Bone marrow (tissue), 2 donors: ENCODE measurements at places on chromosomes 16 and 17.

- DNase-seq = no peak
Measured at GRCh38 chr16:49366669-49367068, 6.9 kb upstream of the C16orf78 start.

DNA sequence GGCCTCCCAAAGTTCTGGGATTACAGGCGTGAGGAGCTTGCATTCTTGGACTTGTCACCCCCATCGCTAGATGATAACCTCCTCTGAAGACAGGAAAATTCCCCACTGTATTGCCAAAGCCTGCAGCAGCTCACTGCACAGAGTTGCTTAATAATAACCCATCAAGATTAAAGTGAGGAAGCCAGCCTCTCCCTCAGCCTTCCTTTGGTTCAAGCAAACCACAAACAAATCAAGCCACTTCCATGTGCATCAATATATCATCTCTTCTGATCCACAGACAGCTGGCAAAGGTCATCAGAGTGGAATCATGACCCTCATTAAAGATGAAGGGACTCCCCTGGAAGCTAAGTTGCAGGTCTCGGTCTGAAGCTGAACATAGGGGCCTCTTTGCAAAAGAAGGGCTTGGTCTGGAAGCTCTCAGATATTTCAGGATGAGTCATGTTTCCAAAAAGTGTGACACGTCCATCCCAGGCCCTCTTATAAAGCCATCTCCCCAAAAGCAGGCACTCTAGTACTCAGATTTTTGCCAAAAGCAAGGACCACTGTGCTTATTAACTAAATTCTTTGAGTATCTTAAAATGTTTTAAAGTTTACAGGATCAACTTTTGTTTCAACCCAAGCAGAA is 4.8 kb downstream of the EMP2 start:
- no peak for DNase-seq

DNA sequence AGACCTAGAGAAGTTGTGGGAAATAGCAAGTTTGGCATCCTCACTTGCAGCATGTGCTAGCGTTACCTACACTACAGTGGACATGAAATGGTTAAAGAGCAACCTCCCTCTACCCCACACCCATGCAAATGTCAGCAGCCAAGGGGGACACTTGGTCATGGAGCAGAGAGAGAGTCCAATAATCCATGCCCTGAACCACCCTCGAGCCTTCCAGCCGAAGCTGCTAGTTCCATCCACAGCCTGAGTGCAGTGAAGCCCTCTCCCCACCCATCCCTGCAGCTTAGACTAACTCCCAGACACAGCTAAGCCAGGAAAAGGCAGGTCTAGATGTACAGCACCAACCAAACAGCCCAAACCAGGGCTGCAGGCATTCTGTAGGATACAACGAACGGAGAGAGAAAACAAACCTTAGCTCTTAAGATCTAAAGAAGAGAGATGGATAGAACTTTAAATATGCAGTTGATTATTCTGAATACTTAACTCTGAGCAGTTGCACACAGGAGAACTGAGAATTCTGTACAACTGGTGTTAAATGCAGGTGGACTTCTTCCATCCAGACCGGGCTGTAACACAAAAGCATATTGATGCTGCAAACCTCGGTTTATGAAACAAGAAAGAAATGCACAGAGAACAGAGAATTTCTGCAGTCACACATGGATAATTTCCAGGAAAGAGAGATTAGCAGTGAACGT is 93.8 kb downstream of the SALL1 start:
- DNase-seq = no peak

DNA sequence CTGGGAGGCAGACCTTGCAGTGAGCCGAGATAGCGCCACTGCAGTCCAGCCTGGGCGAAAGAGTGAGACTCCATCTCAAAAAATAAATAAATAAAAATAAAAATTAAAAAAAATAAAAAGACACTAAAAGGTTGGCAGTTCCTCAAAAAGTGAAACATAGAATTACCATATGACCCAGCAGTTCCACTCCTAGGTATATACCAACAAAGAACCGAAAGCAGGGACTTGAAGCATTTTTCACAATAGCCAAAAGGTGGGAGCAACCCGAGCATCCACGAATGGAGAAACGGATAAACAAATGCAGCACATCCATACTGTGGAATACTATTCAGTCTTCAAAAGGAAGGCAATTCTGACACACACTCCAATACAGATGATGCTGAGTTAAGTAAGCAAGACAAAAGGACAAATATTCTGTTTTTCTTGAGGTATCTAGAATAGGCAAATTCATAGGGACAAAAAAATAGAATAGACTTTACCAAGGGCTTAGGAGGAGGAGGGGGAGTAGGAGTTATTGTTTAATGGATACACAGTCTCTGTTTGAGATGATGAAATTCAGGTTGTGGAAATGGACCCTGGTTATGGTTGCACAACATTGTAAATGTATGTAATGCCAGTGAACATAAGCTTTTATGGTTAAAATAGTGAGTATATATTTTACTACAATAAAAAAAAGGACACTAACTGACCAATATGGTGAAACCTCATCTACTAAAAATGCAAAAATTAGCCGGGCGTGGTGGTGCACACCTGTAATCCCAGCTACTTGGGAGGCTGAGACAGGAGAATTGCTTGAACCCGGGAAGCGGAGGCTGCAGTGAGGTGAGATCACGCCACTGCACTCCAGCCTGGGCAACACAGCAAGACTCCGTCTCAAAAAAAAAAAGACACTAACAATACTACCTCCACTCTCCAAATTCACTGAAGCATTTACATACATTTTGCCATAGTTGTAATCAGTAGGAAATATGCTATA is 27.0 kb upstream of the SLC35B1 start:
- DNase-seq = no peak

GRCh38 chr16:67716097-67716496 is 3.0 kb downstream of the GFOD2 start:
- no peak for DNase-seq

- no peak for DNase-seq
Measured at GRCh38 chr17:47603830-47604597, 45.7 kb upstream of the KPNB1 start.

GRCh38 chr16:85833219-85833920 is 33.9 kb downstream of the COX4I1 start:
- DNase-seq = no peak

- no peak for DNase-seq
Measured at GRCh38 chr17:42243493-42243982, 32.7 kb downstream of the STAT5B start.

- DNase-seq = no peak
Measured at GRCh38 chr17:10130677-10131076, 67.7 kb downstream of the GAS7 start.

GRCh38 chr16:54432897-54433229 is 146.3 kb upstream of the IRX3 start:
- no peak for DNase-seq

DNA sequence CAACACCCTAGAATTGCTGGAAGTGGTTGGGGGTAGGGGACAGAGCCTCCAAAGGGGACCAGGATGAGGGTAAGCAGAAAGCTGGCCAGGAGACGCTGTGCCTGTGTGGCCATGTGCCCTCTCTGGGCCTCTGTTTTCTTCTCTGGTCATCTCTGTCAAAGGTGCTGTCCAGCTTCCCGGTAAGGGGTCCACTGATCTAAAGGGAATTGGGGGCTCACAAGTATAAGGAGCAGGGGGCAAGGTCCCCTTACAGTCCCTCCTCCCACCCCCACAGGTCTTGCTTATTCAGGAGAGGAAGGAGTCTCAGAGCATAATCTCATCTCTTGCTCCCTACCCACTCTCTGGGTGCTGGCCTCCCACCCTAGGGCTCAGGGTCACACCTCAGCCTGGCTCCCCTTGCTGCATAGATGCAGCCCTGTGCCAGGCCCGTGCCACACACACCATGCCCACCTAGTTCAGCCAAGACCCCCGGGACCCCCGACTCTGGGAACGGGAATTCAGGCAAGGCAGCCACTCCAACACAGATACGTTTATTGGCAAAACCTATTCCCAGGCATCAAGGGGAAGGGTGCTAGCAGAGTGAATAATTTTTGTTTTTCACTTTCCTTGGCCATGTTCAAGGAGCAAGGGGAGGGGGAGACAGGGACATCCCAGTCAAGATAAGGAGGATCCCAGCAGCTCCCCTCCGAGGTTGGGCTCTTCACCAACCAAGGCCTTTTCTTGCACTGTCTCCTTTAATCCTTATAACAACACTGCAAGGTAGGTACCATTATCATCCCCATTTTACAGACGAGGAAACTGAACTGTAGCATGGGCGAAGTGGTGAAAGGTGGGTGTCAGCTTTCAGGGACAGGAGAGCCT is 19.8 kb downstream of the SLC4A1 start:
- DNase-seq = no peak

GRCh38 chr17:6699997-6700947 is 12.9 kb downstream of the SLC13A5 start:
- no peak for DNase-seq

- no peak for DNase-seq
Measured at GRCh38 chr16:83586461-83587200, 221.1 kb upstream of the HSBP1 start.

- no peak for DNase-seq
Measured at GRCh38 chr17:18028114-18028951, 10.6 kb downstream of the ATPAF2 start.

DNA sequence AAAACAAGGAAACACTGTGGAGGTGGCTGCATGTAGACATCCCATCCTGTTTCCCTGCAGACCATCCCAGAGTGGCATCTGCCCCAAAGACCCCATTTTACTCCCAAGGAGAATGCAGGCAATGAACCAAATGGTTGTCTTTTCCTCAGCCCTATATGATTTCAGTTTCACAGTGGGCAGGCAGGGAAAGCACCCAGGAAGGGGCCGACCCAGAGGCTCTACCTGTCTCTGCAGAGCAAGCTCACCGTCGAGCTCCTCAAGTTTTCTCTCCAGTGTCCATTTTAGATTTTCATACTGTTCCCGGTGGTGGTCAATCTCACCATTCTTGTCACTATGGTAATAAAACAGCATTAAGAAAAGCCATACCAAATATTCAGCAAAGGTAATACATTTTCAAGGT is 14.6 kb downstream of the CCDC57 start:
- DNase-seq = no peak

DNA sequence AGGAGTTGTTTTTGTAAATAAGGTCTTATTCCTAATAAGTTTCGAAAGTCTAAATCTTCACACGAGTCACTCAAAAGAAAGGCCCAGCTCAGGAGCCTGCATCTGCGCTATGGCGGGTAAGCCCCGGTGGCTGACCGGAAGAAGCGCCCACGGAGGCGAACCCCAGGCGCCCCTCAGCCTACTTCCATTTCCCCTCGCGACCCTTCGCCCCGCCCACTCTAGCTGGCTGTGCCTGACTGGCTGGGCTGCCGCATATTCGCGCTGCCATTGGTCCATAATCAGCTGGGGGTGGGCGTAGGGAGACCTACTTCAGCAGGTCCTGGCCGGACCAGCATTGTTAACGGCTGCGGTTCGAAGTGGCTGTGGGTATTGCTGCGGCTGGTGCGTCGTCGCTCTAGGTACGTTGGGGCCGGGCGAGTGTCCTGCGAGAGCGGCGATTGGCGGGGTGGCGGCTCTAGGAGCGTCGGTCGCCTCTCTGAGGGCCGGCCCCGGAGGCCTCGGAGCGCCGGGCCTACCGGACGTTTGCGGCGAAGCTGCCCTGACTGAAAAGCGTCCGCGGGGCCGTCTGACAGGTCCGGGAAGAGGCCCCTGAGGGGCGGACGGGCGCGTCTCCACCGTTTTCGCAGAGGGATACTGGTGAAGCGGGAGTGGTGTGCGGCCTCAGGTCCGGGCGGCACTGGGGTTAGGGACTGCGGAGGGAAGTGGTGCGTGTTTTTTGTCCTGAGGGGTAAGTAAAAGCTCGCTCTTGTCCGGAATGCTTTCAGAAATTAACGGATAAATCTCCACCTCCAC is at the start of gene ATF7IP2:
Gene ATF7IP2 (plus strand): TSS at position 337 of the 792 bp plus-strand sequence. CDS start 44,560 bp downstream, outside the sequence.
- DNase-seq = peak; percentile 20

DNA sequence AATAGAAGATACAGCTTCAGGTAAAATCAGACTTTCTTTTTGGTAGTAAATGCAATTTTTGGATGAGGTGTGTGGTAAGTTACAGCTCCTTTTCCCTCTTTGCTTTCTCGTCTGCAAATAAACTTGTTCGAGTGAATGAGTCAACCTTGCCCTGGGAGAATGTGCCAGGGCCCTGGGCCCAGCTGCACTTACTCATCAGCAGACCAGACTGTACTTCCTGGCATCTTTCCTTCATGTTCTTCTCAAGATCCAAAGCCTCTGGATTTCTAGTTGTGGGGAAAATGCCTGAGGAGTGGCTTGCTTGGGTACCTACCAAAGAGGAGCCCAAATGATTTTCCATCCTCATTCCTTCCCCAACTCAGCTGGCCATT is 5.4 kb upstream of the G6PC1 start:
- peak; percentile 69 for DNase-seq

DNA sequence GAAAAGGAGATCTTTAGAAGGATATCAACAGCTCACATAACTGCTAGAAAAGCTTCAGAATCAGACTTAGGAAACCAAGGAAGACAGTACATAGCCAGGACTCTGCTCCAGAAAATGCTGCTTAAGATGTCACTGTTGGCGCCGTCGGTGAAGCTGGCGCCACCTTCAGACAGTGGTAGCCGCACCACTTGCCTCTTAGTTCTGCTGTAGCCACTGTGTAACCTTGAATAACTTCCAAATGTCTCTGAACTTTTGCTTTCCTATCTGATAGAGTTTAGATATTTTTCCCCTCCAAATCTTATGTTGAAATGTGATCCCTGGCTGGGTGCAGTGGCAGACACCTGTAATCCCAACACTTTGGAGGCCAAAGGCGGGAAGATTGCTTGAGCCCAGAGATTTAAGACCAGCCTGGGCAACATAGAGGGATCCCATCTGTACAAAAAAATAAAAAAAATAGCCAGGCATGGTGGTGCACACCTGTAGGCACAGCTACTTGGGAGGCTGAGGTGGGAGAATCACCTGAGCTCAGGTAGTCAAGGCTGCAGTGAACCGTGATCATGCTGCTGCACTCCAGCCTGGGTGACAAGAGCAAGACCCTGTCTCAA is 6.3 kb upstream of the USP31 start:
- DNase-seq = no peak

DNA sequence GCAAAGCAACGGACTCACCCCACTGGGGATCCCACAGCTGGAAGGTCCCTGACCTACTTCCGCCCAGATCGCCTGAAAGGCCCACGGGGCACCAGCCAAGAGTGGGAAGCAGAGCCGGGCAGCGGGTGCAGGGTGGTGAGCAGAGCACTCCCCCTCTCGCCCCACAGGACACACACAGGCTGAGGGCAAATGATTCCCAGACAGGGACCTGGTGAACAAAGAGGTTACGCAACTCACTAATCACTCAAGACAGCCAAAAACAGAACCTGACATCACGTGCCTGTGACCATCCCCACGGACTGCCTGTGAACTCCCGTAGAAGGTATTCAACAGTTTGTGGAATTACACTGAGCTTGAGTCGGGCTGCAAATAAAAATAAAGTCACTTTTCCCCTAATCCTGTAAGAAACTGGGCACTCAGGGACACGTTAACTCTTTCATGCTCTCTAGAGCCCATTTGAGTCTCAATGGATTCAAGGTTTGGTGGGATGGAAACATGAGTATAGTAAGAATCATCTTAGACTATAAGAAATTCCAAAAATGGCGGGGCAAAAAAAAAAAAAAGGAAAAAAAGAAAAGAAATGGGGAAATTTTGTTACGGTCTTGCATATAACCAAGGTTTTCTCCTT is 396.1 kb downstream of the SOX9 start:
- no peak for DNase-seq

- DNase-seq = no peak
Measured at GRCh38 chr16:57950382-57950781, 20.5 kb downstream of the CNGB1 start.
